ENCODE measurements at places on chromosomes 16 and 17.

GRCh38 chr17:80504686-80505413 is 28.4 kb upstream of the NPTX1 start:
- DNase-seq, result no peak

DNA sequence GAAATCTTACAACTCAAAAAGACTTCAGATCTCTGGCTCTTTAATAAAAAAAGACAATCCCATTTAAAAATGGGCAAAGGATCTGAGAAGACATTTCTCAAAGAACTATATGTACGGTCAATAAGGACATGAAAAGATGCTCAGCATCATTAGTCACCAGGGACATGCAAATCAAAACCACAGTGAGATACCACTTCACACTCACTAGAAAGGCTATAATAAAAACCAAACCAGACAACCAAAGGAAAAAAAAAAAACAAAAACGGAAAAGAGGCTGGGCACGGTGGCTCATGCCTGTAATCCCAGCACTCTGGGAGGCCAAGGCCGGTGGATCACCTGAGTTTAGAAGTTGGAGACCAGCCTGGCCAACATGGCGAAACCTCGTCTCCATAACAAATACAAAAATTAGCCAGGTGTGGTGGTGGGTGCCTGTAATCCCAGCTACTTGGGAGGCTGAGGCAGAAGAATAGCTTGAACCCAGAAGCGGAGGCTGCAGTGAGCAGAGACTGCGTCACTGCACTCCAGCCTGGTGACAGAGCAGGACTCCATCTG is 1.7 kb upstream of the NPIPB7 start:
- DNase-seq, result no peak

DNA sequence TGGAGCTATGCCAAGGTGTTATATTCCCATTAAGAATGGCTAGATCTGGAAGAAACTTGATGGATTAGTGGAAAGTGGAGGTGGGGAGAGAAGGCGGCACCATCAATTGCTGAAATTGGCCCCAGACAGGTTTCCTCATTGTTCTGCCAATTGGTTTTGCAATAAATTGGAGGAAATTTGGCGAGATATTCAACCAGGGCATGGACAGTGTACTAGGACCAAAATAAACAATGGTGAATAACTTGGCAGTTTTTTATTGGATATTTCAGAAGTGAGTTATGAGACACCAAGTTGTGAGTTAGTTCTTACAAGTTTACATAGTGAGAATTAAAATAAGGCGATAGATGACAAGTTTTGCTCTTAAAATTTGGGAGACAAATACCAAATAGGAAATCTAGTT is 41.1 kb upstream of the SOX9 start:
- DNase-seq, result no peak

DNA sequence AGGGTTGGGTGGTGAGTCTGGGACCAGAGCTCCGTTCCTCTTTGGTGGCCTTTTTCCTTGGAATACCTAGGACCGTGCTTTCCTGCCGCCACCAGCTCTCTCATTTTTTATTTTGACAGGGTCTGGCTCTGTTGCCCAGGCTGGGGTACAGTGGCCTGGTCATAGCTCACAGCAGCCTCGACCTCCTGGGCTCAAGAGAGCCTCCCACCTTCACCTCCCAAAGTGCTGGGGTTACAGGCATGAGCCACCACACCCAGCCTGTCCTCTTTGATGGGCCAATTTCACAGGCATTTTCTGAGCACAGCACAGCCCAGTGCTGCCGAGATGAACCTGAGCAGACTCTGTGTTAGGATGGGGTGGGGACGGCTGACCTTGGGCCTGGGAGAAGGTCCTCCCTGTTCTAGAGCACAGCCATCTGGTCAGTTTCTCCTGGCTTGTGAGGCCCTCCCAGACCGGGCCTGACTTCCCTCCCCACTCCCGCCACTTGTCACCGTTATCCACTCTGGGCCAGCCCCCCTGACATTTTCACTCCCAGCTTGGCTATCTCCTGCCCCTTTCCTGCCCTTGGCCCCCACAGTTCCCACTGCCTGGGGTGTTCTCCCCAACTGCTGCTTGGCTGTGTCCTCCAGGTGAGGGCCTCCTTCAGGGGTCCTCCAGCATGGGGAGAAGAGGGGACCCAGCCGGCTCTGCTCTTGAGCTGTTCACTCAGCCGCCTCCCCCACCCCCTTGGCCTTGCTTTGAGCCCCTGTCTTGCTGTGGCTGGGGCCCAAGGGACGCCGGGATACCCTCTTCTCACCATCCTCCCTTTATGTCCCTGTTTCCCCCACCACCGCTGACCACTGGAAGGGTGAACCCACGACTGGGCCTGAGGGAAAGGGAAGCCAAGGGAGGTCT is 5.0 kb downstream of the ADCY7 start:
- no peak for DNase-seq

DNA sequence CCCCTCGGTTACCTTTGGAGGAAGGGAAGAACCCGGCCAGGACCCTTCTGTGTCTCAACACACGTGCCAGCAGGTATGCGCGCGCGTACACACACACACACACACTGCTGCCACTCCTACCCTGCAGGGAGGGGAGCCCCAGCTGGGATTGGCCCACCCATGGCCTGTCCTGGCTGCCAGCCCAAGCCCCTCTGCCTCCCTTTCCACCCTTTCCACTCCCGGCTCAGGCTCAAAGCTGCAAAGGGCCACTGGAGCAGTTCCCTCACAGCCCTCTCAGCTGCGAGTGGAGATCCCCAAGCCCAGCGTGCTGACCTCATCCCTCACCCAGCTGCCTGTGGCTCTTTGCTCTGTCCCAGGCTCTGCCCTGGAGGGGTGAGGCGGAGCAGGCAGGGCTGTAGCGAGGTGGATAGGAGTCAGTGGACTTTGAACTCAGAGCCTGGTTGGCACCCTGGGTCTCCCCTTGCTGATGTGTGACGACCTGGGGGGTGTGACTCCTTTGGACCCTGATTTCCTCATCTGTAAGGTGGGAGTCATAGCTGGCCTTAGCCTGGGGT is 14.5 kb downstream of the KIF19 start:
- DNase-seq, result no peak

DNA sequence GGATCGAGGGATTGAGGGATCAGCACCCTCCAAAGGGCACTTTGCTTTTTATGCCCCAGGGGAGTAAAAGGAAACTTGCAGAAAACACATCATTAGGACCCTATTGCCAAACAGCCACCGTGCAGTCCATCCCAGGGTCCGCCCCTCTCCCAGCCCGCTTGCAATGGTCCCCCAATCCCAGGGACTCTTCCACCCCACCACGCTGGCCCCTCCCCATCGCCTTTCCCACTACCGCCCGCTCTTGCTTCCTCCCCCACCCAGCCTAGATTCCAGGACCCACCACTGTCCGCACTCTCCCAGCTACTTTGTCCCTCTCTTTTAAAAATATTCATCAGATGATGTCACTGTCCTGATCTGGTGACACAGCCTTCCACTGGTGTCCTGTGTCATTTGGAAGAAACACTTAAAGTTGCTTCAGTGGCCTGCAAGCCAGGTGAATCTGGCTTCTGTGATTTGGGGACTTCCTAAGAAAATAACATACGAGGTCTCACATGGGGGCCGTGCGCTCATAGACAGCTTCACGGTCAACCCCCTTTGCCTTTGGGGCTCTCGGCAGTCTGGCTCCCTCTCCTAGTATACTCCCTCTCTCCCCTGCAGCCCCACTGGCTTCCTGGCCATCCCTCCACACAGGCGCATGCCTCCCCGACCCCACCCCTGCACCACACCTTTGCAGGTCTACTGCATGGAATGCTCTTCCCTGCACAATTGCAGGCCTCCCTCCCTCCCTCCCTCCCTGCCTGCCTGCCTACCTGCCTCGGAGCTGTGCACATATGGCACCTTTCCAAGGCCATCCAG is 127.9 kb downstream of the RBFOX3 start:
- DNase-seq, result no peak

GRCh38 chr17:60934723-60935122 is 257.1 kb downstream of the BCAS3 start:
- DNase-seq, result no peak

GRCh38 chr17:9209347-9209746 is 188.0 kb downstream of the NTN1 start:
- DNase-seq, result no peak

- DNase-seq, result no peak
These were observed 48.6 kb downstream of the ABCA8 start for GRCh38 chr17:68906638-68907037.

DNA sequence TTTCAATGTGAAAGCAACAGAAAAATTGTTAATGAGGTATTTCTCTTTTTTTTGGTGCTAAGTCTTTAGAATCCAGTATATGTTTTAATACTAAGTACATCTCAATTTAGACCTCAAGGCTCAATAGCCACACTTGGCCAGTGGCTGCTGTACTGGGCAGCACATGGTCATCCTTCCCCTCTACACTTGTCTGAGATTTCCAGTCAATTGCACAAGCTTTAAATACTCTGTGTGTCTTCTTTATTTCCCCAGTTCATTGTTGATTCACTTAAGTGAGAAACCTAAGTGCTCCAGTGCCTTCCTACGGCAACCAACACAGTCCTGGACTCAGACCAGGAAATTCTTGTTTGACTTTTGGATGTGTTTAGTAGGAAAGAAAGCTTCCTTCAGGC is 62.2 kb downstream of the TNRC6C start:
- DNase-seq, result no peak

DNA sequence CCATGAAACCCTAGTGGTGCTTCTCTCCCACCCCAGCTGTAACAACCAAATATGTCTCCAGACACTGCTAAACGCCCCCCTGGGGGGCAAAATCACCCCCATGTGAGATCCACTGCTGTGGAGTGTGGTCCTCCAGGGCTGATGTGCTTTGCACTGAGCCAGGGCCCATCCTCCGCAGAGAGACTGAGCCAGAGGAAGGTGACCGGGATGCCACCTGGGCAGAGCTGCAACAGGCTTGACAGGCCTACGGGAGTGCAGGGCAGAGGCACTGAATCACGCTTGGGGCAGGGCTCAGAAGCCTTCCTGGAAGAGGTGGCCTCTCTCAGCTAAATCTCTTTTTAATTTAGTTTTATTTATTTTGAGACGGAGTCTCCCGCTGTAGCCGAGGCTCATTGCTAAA is 4.4 kb downstream of the GJD3 start:
- DNase-seq, result no peak

- DNase-seq, result no peak
These were observed 4.4 kb downstream of the DLG4 start for GRCh38 chr17:7215136-7215638.

DNA sequence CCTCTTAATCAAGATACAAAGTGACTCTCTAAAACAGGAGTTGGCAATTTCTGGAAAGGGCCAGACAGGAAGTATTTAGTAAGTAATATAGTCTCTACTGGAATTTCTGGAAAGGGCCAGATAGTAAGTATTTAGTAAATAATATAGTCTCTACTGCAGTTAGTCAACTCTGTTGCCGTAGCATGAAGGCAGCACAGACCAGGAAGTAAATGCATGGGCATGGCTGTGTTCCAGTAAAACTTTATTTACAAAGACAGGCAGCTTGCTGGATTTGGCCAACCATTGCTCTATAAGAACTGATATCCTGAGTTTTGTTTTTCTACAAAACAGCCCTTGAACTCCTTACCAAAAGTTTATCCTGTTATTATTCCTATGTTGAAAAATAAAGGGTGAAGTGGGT is 16.9 kb downstream of the LDAF1 start:
- DNase-seq, result no peak

- no peak for DNase-seq
These were observed 6.8 kb downstream of the ZG16B start for GRCh38 chr16:2836646-2837508.

- no peak for DNase-seq
These were observed 1.8 kb upstream of the MIF4GD start for GRCh38 chr17:75272848-75273184.

- peak; percentile 76 for DNase-seq
These were observed 11.1 kb downstream of the LPO start for GRCh38 chr17:58249270-58250133.

GRCh38 chr17:34703533-34703932 is 124.2 kb downstream of the TMEM132E start:
- no peak for DNase-seq

DNA sequence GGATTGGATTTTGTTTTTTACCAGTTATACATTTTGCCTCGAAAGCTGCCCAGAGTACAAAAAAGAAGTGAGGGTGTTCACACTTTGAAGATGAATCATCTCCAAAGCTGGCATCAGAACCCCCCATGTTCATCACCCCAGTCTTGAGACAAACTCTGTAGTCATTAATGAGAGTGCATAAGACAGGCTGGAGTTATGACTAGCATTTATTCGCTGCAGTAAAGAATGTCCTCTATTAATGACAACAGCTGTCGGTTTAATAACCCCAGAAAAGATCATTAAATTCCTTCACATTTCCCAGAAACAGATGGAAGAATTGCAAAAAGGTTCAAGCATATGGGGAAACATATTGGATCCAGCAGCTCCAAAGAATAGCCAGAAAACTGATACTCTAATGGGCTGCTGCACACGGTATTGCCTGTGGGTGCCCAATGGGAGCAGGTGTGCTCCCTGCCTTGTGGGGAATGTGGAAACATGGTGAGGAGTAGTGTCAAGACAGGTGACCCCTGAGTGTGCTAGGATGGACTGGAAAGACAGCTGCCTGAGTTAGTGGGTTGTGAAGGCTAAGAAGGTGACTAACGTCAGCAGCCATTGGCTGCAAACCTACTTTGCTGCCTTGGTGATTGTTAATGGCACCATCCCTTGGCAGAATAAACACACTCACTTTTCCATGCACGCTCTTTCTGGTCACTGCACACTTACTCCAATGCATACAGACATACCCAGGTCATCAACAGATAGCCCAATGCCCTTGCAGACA is 81.9 kb downstream of the AIPL1 start:
- DNase-seq, result no peak

- no peak for DNase-seq
These were observed 152.6 kb downstream of the MAP2K6 start for GRCh38 chr17:69567130-69567529.

- DNase-seq, result no peak
These were observed 6.5 kb upstream of the NGFR start for GRCh38 chr17:49488612-49489011.

DNA sequence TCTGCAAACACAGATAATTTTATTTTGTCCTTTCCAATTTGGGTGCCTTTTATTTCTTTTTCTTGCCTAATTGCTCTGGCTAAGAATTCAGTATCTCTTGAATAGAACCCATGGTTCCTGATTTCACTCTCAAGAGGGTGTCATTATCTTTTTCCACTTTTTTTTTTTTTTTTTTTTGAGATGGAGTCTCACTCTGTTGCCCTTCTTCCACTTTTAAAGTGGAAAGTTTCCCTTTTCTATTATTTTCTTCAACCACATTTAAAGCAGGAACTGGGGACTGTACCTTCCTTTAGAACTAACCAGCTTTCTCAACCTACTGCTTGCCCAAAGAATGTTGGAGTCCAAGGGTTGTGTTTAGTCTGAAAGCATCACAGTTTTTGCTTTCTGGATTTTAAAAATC is 31.1 kb downstream of the SLFN11 start:
- no peak for DNase-seq

- no peak for DNase-seq
These were observed 48.3 kb upstream of the ABCC11 start for GRCh38 chr16:48295488-48296281.

DNA sequence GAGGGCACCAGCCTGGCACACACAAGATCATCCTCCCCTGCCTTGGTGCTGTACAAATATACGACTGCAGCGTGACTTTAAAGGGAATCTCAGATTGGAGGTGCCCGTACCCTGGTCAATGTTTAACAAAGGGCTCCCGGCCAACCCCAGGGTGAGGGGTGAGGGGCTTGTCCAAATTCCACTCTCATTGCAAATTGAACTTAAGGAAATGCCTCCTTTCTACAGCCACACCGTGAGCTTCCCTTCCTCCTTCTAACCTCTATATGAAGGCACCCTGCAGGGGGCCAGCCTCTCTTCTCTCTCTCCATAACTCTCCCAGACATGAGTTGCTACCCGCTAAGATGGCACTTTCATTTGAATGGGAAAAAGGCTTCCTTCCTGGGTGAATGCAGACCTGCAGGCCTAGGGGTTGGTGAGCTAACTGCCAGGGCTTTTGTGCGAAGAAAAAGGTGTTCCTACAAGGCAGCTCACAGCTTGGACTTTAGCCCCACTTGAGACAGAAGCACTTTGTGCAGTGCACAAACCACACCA is 76.6 kb downstream of the IRF8 start:
- DNase-seq, result no peak

Measured in activated T-cell treated with anti-CD3 and anti-CD28 coated beads for 24 hours (primary cell).